ENCODE measurements at places on chromosomes 7 and 10.

- no peak for DNase-seq
Measured at GRCh38 chr7:101701153-101701794, 72.2 kb upstream of the MYL10 start.

- no peak for DNase-seq
Measured at GRCh38 chr7:142174441-142174840, 62.9 kb downstream of the MGAM2 start.

GRCh38 chr7:24981171-24981951 lies 1.4 kb upstream of the OSBPL3 start:
- peak; percentile 69 for DNase-seq

DNA sequence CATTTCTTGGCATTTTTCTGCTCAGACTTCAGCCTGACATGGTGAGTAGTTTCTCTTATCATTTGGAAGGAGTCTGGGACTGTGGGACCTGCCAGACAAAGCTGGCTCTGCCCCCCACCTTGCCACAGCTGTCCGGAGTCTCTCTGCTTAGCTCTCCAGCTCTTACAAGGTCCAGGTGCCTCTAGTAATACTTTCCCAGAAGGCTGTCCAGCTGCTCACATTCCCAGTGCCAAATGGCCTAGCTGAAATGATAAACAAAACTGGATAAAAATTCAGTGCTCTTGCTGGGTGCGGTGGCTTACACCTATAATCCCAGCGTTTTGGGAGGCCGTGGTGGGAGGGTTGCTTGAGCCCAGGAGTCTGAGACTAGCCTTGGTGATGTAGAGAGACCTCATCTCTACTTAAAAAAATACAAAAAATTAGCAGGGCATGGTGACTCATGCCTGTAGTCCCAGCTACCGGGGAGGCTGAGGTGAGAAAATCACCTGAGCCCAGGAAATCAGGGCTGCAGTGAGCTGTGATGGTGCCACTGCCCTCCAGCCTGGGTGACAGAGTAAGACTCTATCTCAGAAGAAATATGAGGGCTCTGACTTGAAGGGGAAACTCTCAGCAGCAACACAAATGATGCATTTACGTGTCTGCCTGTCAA lies 86.8 kb downstream of the C10orf90 start:
- DNase-seq: no peak

GRCh38 chr7:142334236-142334635 lies 76.4 kb upstream of the PRSS58 start:
- no peak for DNase-seq

DNA sequence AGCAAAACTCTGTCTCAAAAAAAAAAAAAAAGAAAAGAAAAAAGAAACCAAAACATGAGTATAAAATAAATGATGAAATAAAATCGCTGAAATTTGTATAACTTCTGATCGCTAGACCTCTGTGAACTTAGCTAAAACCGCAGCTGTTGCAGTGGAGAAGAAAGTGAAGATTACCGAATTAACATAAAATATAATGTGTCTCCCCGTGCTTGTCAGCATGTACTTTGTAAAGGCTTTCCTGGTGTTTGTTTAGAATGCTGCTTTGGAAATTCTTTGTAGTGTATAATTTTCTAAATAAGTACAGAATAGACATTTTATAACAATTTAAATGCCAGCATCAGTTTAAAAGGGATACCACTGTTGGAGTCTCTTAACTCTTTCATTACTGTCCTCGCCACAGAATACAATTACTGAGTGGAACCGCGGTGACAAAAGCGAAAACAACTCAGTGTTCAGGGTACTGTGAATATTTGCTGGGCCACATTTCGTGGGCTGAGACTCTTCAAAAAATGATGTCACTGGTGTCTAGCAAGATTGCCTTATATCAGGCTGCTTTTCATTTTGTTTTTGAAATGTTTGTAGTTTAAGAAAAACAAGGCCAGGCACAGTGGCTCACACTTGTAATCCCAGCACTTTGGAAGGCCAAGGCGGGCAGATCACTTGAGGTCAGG lies 167.7 kb downstream of the NSUN6 start:
- DNase-seq: no peak

GRCh38 chr7:45147858-45148652 lies 9.5 kb upstream of the RAMP3 start:
- DNase-seq: no peak

DNA sequence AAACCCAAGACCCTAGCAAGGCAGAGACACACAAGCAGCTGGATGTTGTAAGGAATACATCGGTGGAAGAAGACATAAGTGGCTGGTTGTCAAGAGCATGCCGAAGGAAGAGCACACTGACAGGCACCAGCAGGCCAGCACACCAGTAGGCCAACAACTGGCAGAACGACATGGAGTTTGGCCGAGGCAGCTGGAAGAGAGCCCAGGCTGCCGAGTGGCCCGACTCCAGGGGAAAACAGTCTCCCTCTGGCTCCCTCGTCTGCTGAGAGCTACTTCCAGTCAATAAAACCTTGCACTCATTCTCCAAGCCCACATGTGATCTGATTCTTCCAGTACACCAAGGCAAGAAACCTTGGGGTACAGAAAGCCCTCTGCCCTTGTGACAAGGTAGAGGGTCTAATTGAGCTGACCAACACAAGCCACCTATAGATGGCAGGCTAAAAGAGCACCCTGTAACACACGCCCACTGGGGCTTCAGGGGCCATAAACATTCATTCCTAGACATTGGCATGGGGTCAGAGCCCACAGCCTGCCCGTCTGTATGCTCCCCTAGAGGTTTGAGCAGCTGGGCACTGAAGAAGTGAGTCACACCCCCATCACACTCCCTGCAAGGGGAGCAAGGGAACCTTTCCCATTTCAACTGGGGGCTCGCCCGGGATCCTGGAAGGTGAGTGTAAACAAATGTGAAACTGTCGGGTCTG lies 14.7 kb upstream of the TNS3 start:
- peak; percentile 61 for DNase-seq

- no peak for DNase-seq
Measured at GRCh38 chr10:816958-817357, 114.5 kb downstream of the LARP4B start.

DNA sequence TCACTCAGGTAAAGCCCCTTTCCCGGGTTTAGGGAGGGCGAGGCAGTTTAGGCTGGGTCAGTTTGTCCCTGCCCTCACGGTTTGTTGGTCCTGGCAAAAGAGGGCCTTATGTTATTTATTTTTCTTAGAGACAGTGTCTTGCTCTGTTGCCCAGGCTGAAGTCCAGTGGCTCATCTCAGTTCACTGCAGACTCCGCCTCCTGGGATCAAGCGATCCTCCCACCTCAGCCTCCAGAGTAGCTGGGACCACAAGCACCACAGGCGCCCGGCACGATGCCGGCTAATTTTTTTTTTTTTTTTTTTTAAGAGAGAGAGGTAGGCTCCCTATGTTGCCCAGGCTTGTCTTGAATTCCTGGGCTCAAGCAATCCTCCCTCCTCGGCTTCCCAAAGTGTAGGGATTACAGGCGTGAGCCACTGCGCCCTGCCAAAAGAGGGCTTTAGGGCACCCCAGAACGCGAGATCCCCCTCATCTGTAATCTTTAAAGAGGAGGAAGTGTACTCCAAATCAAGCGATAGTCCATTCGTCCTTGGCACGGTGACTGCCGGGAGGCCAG lies 626 bp upstream of the BMS1 start:
- no peak for DNase-seq

- no peak for DNase-seq
Measured at GRCh38 chr7:9709216-9709615, 1264.5 kb upstream of the PHF14 start.

DNA sequence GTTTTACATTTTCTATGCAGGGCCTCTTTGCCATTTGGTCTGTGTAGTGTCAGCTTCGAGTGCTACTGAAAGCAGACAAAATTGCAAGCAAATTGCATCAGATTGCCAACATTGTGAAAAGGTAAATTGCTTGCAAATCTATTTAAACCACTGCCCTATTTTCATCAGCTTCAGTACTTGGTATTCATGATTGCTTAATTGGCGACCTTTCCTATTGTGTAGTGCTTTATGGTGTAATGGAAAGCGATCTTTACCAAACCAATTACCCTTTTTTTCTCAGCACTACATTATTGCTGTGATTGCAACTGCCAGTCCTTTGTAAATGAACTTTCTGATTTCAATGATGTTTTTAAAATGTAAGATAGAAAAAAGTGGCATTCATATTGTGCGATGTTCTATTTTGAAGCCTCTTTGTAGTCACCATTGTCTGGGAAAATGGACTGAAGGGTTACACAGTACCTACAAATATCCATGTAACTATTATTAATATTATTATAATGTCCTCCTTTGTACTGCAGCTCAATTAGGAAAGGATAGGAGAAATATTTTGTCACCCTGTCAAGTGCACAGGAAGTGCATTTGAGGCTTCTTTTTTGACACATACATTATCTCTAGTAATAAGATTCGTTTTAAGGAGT lies 177.7 kb upstream of the SP8 start:
- DNase-seq: no peak

DNA sequence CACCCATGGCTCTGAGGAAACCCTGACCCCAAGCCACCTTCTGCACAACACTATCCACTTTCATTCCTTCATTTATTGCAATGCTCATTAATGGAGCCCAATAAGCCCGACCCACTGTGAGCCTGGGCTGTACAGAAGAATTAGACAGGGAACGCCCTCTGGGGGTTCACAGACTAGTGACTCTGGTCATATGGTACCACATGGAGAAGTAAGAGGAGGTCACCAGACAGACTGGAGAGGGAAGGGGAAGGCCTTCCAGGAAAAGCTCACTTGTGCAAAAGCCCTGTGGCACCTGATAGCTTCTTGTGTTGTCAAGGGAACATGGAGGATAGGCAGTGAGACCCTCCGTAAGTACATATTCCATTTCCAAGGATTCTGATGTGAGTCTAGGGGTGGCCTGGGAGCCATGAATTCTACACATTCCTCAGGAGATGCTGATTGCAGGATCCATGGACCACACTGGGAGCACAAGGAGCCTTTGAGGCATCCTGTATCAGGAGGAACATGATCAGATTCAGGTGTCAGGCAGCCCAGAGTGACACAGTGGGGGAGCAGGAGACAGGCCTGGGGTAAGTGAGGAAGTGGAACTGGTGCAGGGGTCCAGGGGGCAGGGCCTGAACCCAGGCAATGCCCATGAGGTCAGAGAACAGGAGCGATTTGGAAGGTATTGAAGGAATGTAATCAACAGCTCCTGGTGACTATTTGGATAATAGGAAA lies 19.9 kb downstream of the TMEM72 start:
- DNase-seq: no peak

DNA sequence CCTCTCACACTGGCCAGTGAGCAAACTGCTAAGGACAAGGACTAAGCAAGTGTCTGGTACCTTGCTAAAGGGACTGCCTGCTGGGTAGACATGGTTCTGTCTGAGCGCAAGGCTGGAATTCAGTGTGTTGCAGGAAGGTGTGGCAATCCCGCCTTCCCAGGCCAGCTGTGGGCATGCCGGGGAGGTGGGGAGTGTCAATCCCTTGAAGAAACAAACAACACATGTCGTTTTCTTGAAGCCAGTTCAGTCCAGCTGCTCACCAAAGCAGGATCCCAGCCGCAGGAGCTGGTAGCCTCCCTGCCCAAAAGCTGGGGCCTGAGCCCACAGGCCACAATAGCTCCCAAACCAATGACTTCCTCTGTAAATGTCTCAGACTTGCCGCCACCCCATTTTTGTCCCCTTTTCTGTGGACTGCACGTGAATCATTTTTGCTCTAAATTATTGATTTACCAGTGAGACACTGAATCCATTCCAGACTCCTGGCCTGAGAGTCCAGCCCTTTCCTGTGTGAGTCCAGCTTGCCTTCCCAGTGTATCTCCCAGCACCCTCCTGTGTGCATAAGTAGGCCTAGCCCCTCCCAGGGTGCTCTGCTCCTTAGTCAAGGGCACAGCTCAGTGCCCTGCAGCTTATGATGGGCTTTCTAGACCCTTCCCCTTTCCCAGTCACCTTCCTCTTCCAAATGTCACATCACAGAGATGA lies 166.8 kb downstream of the RGS10 start:
- no peak for DNase-seq

DNA sequence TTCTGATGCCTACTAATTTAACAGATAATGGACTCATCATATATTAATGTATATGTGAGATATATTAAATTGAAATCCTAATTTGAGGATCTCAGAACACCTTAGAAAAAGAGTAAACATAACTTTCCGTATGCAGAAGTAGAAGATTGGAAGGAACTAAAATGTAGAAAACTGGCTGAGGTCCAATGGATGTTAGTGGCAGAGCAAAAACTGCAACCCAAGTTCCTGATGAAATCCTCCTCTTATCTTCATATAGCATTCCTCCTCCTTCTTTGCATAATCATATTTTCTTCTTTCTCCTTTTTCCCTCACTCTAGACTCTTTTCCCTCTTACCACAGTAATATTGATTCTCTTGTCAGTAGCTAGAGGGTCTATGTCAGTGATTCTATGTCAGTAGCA lies 6.0 kb downstream of the INA start:
- no peak for DNase-seq

DNA sequence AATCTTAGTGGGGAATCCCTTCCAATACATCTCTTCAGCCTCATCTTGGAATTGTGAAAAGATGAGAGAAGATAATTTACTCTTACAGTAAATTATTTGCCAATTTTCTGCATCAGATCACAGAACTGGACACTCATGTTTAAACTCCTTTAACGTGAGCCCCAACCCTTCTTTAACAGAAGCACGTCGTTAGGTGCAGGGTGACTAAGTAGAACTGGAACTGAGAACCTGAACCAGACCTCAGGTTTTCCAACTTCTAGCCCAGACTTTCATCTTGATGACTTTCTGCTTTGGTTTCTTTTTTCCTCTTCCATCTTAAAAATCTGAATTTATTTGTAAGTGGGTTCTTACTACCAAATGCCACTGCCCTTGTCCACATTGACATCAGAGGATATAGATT lies 57.2 kb upstream of the LYZL2 start:
- DNase-seq: no peak

DNA sequence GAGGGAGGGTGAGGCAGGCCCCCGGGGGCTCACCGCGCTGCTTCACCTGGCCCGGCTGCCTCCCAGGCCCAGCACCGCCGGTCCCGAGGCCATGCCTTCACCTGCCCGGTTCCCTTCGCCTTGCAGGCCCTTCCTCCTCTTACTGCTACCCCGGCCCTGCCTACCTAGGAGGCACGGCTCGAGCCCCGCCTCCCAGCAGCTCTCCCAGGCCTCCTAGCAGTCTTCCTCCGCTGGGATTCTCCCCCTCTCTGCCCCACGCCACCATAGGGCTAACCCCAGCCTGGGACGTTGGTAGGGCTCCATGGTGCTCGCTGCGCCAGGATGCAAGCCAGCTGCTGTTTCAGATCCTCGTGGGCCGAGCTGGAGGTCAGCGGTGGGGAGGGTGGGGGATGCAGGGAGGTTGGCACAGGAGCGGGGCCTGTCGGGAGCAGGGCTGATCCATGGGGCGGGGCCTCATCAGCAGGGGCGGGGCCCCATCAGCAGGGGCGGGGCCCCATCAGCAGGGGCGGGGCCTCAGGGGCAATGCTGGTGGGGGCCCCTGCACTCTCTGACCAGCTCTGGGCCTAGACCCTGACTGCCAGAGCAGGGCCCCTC lies 63.3 kb downstream of the RASGEF1A start:
- DNase-seq: no peak

GRCh38 chr7:107039199-107039900 lies 5.2 kb upstream of the PRKAR2B start:
- DNase-seq: no peak

- DNase-seq: no peak
Measured at GRCh38 chr7:33325754-33326484, 196.6 kb downstream of the BBS9 start.

GRCh38 chr7:50368366-50368765 lies 63.9 kb downstream of the IKZF1 start:
- no peak for DNase-seq

GRCh38 chr7:99024066-99024465 lies 119.8 kb downstream of the SMURF1 start:
- no peak for DNase-seq

- no peak for DNase-seq
Measured at GRCh38 chr10:120573355-120573754, 116.3 kb downstream of the PLPP4 start.

Measured in anterior cingulate cortex (tissue), 58 donors.